Heart right ventricle (tissue), 16 donors: ENCODE measurements at places on chromosomes 2 and 18. TPM values are rescaled to one million over a fixed set of nuclear protein-coding genes. Genes with fewer than 3 reads are reported as not detected.

The ANTXR1 gene
- 22.7 TPM for total RNA-seq

The TEKT4 gene
- not detected for total RNA-seq

The FSIP2 gene
- 0.35 TPM for total RNA-seq

The OTOS gene
- not detected for total RNA-seq

The FEV gene
- not detected for total RNA-seq

The PTPRM gene
- 139 TPM for total RNA-seq

- DNase-seq: no peak
Measured at GRCh38 chr2:52956766-52957165, 810.8 kb upstream of the CHAC2 start.

- no peak for DNase-seq
Measured at GRCh38 chr18:77062518-77063003, 70.0 kb downstream of the MBP start.

DNA sequence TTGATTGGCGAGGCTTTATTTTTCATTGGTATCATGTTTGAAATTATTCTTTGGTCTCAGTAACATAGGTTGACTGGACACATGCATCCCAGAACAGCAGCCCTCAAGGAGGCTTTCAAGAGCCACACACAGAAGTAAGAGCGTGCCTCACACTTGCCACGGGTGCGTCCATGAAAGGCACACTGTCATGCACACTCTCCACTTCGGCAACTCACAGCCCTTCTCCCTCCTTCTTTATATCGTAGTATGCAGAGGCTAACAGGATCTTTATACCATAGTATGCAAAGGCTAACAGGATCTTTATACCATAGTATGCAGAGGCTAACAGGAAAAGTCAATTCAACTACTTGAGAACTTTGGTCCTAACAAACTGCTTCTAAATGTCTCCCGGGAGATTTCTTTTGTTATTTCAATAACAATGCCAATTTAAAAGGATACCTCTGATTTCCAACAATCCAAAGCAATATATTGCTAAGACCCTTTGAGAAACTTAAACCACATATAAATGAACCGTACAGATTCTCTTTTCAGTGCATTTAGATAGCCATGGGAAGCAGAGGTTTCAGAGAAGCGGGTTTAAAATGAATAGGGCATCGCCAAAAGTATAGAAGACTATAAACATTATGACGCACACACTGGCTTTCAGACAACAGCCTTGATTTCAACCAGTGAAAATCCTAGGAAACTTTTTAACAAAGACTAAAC lies 26.5 kb upstream of the ZNF516 start:
- DNase-seq: no peak

DNA sequence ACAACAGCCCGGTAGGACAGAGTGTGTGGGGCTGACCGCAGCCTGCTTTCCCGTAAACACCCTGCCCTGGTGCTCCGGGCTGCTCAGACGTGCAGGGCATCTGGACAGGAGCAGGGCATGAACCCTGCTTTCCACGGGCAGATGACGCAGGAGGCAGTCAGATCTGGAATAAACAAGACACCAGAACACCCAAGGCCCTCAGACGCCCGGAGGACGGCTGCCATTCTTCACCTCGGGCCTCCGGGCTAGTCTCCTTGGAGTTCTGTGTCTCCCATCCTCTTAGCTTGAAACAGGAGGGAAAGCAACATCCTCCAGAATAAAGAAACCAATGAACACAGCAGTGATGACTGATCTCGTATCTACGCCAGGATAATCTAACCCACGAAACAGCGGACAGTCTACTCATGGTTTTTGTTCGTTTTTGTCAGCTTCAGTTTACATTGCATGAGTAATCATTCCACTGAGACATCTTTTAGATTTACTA lies 7.3 kb downstream of the PXDN start:
- DNase-seq: no peak

- no peak for DNase-seq
Measured at GRCh38 chr18:66513996-66514395, 89.9 kb downstream of the CDH19 start.

DNA sequence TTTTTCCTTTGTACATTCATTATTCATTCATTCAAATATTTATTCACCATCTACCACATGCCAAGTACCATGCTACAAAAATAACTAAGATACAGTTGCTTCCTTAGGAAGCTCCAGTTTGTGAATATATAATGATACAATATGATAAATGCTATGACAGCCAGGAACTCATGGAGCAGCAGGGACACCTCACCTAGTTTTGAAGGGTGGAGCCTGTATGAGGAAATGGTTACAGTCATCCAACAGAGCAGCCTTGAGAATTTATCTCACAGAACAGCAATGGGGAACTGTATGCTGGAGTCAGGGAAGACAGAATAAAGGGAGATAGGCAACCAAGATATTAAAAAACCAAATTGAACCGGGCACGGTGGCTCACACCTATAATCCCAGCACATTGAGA lies 124.0 kb downstream of the OSBPL1A start:
- no peak for DNase-seq

GRCh38 chr2:3291750-3292149 lies 85.9 kb downstream of the EIPR1 start:
- DNase-seq: no peak

DNA sequence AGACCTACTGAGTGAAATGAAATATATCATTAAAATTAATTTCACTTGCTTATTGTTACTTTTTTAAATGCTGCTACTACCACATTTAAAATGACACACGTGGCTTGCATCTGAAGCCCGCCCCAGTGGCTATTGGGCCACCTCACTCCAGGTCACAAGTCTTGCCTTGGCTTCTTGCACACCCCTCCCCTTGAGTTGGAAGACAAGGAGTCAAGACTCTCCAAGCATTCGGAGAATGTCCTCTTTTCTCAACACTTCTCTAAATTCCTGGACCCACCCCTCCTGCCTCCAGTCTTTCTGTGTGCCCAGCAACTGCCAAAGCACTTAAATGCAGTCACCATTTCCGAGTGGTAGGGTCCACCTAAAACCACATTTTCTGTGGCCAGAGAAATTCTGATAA lies 73.4 kb downstream of the ZBTB7C start:
- no peak for DNase-seq

DNA sequence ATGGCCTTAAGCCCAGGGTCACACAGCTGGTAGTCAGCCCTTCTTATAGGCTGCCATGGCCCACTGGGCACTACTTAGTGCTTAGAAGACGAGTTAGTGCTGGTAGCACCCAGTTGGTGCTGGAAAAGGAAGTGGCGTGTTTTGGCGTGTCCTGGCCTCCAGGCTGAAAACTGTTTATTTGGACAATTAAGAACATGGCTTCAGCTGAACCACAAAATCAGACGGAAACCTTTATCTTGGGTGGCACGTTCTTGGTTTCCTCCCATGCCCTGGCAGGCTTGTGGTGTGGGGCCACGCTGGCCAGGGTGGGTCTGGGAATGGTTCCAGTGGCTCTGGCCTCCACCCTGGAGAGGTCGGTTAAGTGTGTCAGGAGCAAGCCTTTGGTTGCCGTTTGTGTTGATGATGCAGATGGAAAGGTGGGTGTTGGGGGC lies 141.5 kb upstream of the HAAO start:
- DNase-seq: no peak

GRCh38 chr2:15645300-15645699 lies 53.6 kb downstream of the DDX1 start:
- no peak for DNase-seq

GRCh38 chr2:210460322-210461227 lies 16.0 kb downstream of the LANCL1 start:
- no peak for DNase-seq
